ENCODE measurements at places on chromosomes 6 and 20.

DNA sequence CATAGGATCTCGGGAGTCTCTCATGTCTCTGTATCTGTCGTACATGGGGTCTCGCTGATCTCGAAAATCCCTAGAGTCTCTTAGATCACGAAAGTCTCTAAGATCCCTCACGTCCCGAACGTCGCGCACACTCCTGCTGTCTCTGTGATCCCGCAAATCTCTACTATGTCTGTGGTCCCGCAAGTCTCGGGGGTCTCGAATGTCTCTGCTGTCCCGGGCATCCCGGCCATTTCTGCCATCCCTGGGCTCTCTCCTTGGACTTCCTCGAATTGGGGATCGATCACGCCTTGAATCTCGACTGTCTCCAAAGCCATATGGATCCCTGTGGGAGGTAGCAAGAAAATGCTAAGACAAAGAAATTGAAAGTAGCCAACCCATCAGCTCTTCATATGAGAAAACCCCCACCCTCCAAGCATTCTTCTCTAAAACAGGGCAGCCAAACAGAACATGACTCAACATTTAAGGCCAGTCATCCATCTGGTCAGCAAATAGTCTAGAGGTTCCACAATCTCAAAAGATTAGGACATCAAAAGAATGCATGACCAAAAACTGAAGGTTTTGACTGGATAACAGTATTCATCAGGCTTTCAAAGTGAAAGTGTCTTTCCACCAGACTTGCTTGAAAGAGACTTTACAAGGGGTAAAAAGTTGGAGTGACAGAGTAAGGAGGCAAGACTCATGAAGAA is 19.4 kb downstream of the NCOA5 start:
- DNase-seq, result no peak

DNA sequence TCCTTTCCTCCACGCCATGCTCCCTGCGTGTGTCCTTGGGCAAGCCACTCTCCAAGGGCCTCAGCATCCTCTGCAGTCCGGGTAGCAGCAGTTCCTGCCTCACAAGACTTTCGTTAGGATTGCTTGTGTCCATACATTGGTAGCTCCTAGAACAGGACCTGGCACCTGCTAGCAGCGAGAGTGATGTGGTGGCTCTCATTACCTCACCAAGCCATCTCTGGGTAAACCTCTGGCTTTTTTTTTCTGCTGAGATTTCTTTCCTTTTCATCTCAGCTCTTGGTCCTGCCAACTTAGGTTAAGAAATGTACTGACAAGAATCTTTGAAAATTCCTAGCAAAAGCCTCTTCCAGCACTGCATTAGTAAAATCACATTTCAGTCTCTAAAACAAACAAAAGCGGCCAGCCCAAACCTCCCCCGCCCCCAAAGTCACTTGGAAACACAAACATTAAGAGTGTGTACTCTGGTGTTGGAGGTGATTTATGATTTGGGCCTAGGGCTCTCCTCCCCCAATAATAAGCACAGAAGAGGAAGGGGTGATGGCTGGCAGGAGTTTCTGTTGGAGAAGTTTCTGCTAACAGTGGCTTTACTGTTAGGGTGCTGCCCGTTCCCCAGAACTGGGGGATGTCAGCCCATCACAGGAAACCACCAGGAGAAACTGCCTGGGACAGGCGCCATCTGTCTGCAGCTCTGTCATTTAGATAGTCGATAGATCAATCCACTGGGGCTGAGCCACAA is 199.2 kb downstream of the CD83 start:
- DNase-seq, result no peak

GRCh38 chr6:134211297-134211696 is 106.6 kb downstream of the SGK1 start:
- DNase-seq, result no peak

GRCh38 chr6:141521440-141521839 is 611.3 kb upstream of the GJE1 start:
- DNase-seq, result no peak

DNA sequence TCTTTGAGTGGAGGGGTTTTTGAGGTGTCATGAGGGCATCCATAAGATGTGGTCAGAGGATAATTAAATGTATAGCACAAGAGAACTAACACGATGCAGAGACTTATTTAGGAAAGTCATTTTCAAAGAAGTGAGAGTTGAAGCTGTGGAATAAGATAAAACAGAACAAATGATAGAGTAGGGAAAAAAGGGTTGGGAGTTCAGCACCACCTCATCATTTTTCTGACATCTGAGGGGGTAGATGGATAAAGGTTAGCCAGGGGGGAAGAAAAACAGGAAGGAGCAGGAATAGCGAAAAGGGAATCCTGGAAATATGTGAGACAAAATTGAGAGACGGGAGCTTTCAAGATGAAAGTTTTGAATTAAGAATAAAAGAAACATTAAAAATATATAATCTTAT is 434.2 kb downstream of the NKAIN2 start:
- no peak for DNase-seq

- DNase-seq, result no peak
Measured at GRCh38 chr20:63374504-63374903, 13.4 kb upstream of the CHRNA4 start.

DNA sequence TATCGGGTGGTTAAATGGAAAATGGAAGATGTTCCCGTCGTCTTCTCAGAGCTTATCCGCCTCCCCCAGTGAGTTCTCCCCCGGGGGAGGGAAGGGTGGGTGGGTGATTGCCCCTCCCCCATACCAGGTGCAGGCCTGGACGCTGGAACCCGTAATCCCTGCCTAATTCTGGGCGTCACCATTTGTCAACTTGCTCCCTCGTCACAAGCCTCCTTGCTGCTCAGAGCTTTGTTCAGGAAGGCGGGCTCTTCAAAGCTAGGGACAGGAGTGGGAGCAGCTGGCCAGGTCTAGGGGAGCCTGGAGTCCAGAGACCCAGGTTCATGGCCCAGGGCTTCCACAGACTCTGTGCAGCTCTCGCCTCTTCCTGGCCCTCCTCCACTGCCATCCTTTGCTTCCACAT is 25.6 kb downstream of the CDH22 start:
- DNase-seq, result no peak

GRCh38 chr20:34713194-34713943 is 9.2 kb downstream of the TP53INP2 start:
- DNase-seq, result no peak

- no peak for DNase-seq
Measured at GRCh38 chr6:30555816-30556065, 548 bp downstream of the GNL1 start.

DNA sequence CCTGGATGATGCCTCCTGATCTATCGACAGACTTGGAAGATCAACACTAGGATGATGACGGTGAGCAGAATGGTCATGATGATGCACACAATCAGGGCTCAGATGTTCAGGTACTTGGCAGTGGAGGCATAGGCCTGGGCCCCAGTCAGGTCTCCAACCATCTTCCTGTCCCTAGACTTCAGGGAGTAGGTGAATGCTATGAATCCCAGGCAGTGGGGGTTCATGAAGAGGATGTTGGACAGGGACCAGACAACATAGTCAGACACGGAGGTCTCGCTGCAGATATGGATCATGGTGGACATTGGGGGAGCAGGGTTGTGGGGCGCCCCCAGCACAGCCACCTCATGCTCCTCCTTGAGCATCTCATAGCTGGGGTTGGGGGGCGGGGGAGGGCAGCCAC is 27.5 kb downstream of the HLA-F start:
- DNase-seq, result no peak

GRCh38 chr6:142002825-142003405 is 129.8 kb upstream of the GJE1 start:
- DNase-seq, result no peak

DNA sequence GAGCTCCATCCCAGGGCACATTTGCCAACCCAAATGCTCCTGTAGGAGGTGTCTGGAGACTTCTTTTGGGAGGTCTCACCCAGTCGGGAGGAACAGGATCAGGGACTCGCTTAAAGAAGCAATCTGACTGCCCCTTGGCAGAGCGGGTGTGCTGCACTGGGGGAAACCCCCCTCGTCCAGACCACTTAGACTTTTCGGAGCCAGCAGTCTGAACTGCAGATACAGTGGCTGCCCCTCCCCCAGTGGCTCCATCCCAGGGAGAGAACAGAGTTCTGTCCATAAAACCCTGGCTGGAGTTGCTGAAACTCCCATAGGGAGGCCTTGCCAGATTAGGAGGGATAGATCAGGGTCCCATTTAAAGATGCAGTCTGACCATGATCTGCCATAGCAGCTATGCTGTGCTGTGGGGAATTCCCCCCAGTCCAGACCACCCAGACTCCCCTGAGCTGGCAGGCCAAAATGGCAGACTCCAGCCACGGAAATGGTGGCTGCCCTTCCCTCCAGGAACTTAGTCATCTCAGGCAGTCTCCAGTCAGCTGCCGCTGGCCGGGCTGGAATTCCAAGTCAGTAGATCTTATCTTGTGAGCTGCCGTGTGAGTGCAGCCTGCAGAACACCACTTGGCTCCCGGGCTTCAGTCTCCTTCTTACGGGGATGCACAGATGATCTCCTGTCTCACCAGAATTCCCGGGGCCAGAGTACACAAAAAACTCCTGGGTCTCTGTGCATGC is 278.1 kb upstream of the SASH1 start:
- DNase-seq, result no peak

DNA sequence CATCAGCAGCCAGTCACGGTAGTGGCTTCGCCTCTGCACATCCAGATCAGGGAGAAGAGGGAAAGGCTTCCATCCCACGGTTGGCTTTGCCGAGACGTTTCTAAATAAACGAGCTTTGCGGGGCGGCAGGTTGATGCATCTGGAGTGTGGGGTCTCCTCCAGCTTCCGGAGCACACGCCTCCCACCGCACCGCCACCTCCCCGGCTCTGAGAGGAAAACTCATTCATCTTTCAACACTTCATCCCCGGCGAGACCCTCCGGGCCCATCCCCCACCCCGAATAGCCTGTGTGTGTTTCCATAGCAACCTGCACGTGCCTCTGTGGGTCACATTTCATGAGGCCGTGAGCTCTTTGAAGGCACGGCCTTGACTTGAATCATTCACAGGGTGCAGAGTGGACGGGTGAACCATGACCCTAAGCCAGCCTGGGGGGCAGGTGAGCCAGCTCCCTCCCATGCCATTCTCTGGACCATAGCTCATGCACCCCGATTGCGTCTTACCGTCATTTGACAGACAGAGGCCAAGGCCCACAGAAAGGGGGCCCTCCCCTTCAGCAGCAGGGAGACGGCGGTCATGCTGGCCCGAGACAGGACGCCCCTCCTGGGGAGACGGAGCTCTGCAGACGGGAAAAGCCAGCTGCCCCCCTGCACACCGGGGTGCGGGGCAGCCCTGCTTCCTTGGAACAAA is 16.2 kb upstream of the CHRNA4 start:
- no peak for DNase-seq

DNA sequence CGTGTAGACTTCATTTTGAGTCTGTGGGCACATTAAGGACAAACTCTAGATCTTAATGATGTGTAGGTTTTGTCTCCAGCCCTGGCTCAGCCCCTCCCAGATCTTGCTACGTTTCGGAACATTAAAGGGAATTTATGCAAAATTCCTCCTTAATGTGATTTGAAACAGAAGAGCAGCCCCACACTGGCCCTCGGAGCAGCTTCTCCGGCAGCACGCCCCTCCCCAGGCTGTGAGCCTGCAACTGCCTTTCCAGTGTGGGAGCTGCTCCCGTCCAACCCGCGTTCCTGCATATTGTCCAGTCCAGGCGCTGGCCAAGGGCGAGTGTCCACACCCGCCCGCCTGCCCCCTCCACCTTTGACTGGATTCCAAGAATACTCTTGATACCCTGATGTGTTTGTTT is 257.2 kb downstream of the TAF4 start:
- DNase-seq, result no peak

GRCh38 chr6:121791396-121792315 is 356.2 kb downstream of the GJA1 start:
- DNase-seq, result no peak

DNA sequence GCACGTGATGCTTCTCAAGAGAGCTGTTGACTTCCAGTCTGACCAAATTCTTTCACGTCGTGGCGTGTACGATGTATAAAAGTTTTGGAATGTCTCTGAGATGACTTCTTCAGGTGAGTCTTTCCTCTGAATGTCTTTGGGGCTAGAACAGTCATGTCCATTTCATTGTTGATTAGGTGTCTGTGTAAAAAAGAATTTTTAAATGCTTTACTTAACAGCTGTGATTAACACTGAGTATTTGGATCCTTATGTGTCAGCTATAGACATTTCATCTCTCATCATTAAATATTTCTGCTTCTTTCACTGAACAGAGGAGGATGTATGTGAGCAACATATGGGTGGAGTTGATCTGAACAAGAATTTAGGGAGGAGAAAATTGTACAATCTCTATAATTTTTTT is 29.3 kb upstream of the KIF13A start:
- DNase-seq, result no peak

DNA sequence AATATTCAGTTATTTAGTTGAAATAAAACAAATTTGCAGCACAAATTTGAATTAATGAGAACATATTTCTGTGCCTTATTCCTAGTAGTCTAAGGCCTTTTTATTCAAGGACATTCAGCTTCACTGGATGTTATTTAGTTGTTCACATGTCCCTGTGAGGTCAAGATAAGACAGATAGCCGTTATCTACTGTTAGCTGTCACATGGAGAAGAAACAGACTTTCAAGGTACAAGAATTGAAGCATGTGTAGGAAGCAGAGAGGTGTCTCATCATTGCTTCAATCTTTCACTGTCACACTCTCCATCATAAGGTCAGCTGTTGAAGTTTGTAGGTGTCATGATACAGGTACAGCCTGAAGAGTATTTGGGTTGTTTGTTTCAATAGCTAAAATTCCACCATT is 112.9 kb upstream of the JAG1 start:
- no peak for DNase-seq

GRCh38 chr6:33926451-33926850 is 122.6 kb upstream of the MLN start:
- no peak for DNase-seq

DNA sequence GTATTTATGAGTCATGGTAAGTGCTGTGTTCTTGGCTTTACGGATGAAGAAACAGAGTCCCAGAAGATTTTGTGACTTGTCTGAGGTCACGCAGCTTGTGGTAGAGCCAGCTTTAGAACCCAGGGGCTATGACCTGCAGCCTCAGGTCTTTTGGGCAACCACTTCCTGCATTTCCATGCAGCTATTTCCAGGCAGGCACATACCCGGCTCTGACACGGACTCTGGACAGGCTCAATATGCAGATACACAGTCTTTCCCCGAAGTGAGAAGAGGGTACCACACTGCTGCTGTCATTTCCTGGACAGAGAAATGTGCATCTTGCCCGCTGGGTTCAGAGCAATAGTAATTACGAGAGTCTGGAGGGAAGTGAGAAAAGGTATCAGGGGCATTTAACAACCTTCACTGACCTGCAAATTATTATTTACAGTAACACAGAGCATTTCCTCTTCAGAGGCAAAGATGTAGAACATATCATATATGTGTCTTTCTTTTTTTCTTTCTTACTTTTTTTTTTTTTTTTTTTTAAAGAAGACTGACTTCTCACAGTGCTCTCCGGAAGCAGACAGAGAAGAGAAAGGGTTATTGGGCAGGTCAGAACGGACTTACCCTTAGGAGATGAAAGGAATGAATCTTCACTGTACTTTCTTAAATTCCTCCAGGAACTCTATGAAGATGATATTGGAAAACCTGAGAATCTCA is 185.1 kb downstream of the CLIC5 start:
- DNase-seq, result no peak
